Testis (tissue), 5 donors: ENCODE measurements at places on chromosomes 1 and 21. TPM values are rescaled to one million over a fixed set of nuclear protein-coding genes. Genes with fewer than 3 reads are reported as not detected.

Gene CD1D
- 6.6 TPM for polyA plus RNA-seq

Gene TCHH
- 0.53 TPM for polyA plus RNA-seq

Gene RGS8
- 2.4 TPM for polyA plus RNA-seq

Gene PKNOX1
- 82.5 TPM for polyA plus RNA-seq

Gene BARHL2
- 3.5 TPM for polyA plus RNA-seq

Gene FALEC
- polyA plus RNA-seq, result not detected

Gene CRABP2
- polyA plus RNA-seq, result 21.0 TPM

Gene DSCAM
- 0.70 TPM for polyA plus RNA-seq

Gene DENND2C
- 10.5 TPM for polyA plus RNA-seq

Gene ACTN2
- polyA plus RNA-seq, result 27.0 TPM

Gene PAX7
- polyA plus RNA-seq, result 0.18 TPM

Gene EIF4G3
- 198 TPM for polyA plus RNA-seq

Gene SLC9C2
- 17.1 TPM for polyA plus RNA-seq

Gene GNG4
- 3.3 TPM for polyA plus RNA-seq

Gene LAMB3
- polyA plus RNA-seq, result 1.7 TPM

Gene OR6F1
- polyA plus RNA-seq, result 1.4 TPM
